ENCODE measurements at places on chromosomes 16 and 17.

DNA sequence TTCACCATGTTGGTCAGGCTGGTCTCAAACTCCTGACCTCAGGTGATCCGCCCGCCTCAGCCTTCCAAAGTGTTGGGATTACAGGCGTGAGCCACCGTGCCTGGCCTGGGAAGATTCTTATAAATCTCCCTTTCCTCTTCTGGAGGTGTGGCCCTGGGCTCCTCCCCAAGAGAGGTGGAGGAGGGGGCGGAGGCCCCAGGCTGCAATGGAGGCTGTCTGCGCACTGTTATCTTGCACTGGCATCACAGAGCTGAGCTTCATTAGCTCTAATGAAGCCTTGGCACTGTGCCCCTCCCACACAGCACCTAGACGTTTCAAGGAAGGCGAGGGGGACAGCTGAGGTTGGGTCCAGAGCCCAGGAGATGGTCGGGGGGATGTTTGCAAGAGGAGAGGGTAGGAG, 7.5 kb downstream of the ARHGAP23 start:
- peak; percentile 61 for DNase-seq

DNA sequence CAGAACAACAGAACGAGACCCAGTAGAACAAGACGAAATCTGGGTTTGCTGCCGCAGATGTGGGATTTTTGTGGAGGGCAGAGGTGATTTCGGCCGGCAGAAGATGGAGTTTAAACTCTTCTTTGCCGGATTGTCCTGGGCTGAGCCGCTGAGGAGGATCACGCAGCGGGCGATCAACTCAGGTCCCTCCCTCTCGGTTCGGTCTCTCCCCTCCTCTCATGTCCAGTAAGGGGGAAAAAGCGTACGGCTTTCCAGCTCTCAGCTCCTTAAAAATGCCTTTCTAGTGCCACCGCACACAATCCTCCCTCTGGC, 2.5 kb downstream of the PHF12 start:
- DNase-seq = peak; percentile 54

- peak; percentile 96 for DNase-seq
Observed at GRCh38 chr17:32349854-32350665, at the start of gene ZNF207. TSS of gene ZNF207 (plus strand) at chr17:32350157. CDS start at chr17:32350286, 129 bp downstream.

DNA sequence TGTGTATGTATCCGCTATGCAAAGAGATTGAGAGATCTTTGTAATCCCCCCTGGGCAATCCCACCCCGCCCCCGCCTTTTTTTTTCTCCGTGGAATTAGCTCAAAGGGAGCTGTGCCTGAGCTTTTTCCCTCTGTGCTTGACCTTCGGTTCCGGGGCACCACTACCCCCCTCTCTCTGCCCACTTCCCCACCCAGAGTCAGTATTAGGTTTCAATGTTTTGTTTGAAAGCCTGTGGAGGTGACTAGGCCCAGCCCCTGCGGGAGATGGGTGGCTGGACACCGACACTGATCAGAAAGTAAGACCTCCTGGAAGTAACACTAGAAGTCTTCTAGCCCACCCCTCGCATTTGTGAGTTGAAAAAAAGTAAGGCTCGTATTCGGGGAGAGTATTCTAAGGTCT, 7.0 kb downstream of the CBLN1 start:
- peak; percentile 22 for DNase-seq

GRCh38 chr16:82758904-82759303, 132.1 kb downstream of the CDH13 start:
- DNase-seq = no peak

- DNase-seq = no peak
Observed at GRCh38 chr17:1711804-1712203, 1.6 kb upstream of the TLCD2 start.

DNA sequence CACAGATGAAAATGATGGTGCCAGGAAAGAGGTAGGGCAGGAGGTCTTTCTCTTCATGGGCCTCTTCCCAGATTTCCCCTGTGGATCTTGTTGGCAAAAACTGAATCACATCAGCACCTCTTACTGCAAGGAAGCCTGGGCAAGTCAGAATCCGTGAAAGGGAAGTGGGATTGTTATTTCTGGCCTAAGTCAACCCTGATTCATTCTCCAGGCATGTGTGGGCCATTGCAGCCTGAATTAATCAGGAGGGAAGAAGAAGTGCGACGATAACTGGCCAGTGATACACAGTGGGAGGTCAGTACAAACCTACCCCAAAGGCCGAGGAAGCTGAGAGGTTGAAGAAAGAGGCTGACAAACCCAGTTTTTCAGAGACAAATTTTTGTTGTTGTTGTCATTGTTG, 17.9 kb upstream of the NSMCE1 start:
- DNase-seq = no peak

DNA sequence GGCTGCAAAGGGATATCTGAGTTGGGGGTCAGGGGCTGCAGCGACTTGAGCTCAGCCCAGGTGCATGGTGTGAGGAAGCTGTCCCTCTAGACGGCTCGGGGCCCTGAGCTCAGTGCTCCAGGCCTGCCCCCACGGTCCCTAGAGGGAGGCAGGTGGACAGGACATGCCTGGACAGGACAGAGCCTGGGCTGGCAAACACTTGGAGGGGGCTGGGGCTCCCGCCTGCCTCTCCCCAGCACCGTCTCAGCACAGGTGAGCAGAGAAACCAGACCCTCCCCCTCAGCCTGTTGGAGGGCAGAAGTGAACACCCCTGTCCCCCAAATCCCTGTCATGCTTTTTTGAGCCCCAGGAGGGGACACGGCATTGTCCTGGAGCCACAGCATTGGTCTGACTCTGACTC, 11.4 kb upstream of the SLC38A10 start:
- DNase-seq = peak; percentile 79

- DNase-seq = no peak
Observed at GRCh38 chr16:89322321-89323119, 105.0 kb downstream of the ZNF778 start.

DNA sequence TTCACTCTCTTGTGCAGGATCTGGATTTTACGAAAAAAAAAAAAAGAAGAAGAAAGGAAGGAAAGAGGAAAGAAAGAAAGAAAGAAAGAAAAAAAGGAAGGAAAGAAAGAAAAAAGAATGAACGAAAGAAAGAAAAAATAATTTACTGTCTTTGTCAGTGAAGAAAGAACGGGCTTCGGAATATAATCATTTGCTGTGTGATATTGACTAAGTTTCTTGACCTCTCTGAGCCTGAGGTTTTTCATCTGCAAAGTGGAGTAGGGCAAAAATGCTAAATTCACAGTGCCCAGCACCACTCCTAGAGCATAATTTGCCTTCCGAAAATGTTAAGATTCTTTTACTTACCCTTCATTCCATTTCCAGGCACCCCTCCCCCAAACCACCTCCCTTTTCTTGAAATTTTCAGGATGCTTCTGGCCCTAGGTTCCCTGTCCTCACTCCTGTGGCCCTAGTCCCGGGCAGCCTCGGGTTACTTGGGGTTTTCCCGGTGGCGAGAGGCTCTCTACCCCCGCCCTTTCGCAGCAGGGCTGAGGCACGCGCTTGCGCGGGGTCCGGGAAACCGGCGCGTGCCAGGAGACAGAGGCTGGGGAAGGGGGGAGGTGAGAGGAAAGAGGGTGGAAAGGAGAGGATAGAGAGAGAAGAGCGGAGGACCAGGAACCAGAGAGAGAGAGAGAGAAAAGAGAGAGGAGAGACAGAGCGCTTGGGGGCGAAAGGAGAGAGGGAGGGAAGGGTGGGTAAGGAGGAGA, at the start of gene CNTNAP1:
Gene CNTNAP1 (plus strand): TSS at position 556 of the 746 bp plus-strand sequence. CDS start 299 bp downstream, outside the sequence.
- DNase-seq = peak; percentile 91

GRCh38 chr16:49350265-49351095, 23.1 kb upstream of the C16orf78 start:
- DNase-seq = peak; percentile 66

DNA sequence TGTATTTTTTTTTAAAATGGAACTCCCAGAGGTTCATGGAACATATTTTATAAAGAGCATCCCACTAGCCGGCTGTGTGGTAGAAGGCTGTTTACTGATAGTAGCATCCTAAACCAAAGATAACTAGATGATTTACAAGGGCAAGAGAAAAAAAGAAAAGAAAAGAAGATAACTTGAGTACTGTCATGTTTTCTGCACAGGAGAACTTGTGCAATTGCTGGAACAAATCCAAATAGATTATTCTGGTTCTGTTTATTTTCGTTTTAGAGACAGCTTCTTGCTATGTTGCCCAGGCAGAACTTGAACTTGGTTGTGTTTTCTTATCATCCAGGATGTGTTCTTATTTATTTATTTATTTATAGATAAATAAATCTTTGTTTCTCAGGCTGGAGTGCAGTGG, 20.9 kb upstream of the PPM1D start:
- DNase-seq = no peak

- DNase-seq = no peak
Observed at GRCh38 chr17:65332375-65332774, 195.2 kb downstream of the RGS9 start.

- peak; percentile 82 for DNase-seq
Observed at GRCh38 chr17:35731239-35731916, at the start of gene RASL10B. TSS of gene RASL10B (plus strand) at chr17:35731639. CDS start at chr17:35735185, 3,546 bp downstream.

DNA sequence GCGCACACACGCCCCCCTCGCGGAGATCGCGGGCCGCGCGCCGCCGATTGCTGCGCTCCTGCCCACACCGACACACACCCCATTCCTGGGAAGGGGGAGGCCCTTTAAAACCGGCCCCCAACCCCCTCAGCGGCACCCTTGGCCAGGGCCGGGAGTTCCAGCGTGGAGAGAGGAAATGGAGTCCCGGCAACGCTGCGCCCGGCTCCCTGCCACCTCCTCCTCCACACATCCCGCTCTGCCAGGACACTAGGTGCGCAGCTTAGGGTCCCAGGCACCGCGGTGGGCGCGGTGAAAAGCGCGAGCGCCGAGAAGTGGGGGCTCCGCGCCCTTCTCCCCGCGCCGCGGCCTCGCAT, 397 bp downstream of the CDC42EP4 start:
- DNase-seq = no peak

GRCh38 chr17:40443988-40444899, 994 bp downstream of the IGFBP4 start:
- no peak for DNase-seq

- DNase-seq = no peak
Observed at GRCh38 chr17:51354936-51355335, 94.6 kb downstream of the UTP18 start.

DNA sequence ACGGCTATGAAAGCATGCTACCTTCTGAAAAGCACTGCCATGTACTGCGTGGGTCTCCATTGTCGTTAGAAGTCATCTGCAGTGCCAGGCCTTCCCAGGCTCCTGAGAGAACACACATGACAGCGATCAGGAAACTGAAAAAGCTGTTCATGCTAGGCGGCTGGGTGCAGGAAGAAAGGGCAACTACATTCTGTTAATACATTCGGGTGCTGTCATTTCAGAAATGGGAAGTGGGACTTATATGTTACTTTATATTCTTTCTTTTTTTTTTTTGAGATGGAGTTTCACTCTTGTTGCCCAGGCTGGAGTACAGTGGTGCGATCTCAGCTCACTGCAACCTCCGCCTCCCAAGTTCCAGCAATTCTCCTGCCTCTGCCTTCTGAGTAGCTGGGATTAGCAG, 19.9 kb downstream of the CFAP20 start:
- no peak for DNase-seq

DNA sequence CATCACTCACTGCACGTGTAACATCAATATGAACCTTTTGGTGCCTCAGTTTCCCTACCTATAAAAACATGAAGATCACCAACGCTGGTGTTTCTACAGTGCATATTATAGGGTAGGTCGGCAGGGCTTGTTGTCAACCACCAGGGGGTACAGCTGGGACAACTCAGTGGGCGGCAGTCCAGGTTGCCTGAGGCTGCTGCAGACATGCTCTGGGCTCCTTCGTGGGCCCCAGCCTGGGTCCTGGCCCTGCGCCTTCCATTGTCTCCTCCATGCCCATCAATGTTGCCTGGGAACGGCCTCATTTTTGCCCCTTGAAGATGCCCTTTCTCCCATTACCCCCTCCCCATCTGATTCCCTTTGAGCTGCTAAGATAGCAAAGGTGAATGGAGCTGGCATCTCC, 89.8 kb downstream of the GSG1L start:
- DNase-seq = peak; percentile 45

DNA sequence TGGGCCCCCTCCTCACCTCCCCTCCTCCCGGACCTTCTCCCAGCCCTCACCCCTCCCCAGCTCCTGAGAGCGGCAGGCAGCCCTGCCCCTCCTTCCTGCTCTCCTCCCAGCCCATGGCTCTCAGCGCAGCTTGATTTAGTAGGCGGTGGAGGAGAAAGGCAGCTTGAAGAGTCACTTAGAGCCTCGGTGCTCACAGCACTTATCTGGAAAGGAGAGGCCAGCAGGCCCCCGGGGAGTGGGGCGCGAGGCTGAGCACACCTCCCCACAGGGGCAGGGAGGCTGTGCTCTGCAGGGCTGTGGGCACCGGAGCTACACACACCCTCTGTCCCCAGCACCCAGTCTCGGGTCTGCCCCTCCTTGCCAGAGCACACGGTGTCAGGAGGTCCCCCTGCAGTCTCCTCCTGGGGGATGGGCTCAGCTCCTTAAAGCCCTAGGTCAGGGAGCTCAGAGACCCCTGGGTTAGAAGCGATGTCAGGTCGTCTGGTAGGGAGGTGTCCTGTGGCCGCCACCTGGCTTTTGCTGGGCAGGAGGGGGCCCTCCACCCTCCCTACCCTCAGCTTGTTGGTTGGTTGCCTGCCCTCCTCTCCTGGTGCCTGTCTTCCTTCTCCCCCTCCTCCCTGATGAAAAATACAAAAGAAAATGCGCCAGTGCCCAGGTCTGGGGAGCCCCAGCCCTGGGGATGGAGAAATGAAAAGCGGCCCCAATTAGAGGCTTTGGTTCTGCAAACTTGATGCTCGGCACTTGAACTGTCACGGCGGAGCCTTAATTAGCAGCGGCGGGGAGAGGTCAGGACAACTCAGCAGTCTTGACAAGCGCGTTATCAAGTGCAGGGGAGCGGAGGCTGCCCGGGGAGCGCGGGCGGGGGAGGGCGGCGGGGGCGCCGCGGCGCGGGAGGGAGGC, 151.1 kb upstream of the GSE1 start:
- peak; percentile 73 for DNase-seq

DNA sequence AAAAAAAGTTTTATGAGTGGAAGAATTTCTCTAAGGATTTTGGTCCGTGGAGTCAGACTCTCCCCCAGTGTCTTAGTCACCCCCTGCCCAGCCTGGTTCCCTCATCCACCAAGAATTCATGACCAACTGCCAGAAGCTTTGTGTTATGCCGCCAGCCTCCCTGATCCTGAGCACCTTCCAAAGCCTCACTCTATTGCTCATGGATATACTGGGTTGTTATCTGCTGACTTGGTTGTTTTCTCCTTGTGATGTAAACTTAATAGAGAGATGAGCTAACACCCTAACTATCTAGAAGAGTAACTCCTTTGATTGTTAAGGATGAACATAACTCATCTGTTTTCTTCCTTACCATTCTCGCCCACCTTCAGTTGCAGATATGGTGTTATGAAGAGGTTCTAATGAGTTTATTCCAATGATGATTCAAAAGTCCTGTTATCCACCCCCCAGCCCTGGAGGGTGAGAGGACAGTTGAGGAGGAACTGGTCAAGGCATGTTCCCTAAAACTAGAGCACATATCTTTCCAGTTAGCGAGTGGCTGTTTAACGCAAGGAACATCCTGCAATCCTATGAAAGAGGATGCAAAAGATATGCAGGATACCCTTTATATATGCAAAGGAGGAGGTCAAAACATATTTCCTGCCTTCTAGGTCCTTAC, 1.5 kb upstream of the PSMD3 start:
- no peak for DNase-seq

GRCh38 chr16:78244131-78244895, 144.9 kb downstream of the WWOX start:
- no peak for DNase-seq
